ENCODE measurements at places on chromosomes 12 and 14.

DNA sequence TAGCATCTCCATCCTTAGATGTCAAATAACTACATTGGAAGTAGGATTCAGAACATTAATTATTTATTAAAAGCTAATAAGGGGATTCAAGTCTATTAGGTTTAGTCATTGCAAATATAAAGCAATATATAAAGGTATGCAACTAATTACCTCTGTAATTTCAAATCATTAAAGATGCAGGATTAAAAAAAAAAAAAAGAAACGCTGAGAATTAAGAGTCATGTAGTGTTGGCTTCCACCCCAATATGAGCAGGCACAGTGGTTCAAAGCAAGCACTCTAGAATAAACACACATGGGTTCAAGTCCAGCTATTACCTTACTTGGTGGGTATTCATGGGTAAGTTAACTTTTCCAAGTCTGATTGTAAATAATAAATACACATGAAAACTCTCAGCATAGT lies 10.9 kb downstream of the SPTB start:
- no peak for DNase-seq

- no peak for DNase-seq
Observed at GRCh38 chr14:70394674-70395306, 22.1 kb downstream of the SYNJ2BP start.

GRCh38 chr12:43740511-43741100 lies 18.0 kb downstream of the PUS7L start:
- no peak for DNase-seq

- no peak for DNase-seq
Observed at GRCh38 chr12:49133014-49133413, 1.8 kb upstream of the TUBA1B start.

GRCh38 chr12:52311285-52311648 lies 9.9 kb downstream of the KRT83 start:
- DNase-seq: no peak

DNA sequence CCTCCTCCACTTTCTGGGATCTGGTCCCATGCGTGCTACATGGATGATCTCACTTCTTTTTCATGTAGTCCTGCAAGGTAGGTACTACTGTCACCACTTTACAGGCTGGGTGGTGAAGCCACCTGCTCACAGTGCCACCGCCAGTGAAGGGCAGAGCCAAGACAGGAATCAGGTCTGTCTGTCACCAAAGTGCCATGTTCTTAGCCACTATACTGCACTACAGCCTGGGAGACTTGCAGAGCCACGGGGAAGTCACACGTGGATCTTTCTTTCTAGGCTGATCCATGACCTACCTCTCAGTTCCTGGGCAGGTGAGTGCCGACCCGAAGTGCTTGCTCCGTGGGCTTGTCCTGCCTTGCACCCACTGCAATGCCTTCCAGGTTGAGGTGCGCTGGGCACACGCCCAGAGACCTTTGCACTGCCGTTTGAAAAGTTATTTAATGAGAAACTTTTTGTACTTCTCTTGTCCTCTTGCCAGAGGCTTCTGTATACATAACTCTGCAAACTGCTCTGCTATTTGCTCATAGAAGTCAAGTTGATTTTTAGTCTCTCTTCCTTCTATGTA lies 19.7 kb upstream of the CLMN start:
- DNase-seq: no peak

DNA sequence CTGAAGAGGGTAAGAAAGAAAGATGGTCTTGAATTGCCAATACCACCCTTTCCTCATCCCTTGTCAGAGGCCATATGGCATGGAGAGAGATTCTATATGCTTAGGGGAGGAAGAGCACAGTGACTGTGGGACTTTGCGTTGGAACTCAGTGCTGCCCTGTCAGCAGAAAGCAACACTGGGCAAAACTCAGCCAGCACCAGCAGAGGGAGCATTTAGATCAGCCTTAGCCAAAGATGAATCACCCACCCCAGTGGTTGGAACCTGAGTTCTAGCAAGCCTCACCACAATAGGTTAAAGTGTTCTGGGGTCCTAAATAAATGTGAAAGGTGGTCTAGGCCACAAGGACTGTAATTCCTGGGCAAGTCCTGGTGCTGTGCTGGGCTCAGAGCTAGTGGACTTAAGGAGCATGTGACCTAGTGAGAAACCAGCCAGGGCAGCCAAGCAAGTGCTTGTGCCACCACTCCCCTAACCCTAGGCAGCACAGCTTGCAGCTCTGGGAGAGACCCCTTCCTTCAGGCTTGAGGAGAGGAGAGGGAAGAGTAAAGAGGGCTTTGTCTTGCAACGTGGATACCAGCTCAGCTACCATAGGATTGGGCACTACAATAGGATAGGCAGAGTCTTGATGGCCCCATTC lies 11.4 kb upstream of the BCAT1 start:
- DNase-seq: no peak

- DNase-seq: no peak
Observed at GRCh38 chr14:90842726-90843125, 26.5 kb upstream of the TTC7B start.

GRCh38 chr14:101559624-101560533 lies 1.4 kb upstream of the DIO3 start:
- DNase-seq: no peak

DNA sequence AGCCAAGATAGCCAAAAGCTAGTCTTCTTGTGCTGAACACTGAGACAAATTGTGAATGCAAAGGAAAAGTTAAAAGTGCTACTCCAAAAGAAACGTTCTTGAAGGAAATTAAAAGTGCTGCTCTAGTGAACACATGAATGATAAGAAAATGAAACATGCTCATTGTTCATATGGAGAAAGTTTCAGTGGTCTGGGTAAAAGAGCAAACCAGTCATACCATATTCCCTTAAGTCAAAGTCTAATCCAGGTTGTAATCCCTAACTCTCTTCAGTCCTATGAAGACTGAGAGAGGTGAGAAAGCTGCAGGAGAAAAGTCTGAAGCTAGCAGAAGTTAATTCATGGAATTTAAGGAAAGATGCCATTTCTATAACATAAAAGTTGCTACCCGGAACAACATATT lies 121.5 kb downstream of the MNAT1 start:
- DNase-seq: no peak

GRCh38 chr14:105343194-105343593 lies 28.6 kb downstream of the PACS2 start:
- no peak for DNase-seq

DNA sequence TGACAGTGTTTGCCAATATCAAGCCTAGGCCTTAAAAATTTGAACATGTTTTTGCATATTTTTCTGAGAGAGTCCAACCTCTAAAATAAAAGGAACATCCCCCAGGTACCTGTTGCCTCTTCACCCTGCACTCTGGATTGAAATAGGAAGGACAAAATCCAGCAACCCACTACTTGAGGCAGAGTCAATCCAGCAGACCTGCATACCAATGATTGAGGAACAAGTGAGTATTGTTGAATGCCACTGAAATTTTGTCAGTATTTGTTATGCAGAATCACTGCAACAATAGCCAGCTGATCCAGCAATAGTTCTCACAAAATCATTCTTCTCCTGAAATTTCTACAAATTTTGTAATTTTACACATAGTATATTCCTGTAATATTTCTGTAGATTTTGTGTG lies 460.6 kb upstream of the FOXG1 start:
- DNase-seq: no peak

- DNase-seq: no peak
Observed at GRCh38 chr12:72338437-72338836, 66.3 kb downstream of the TRHDE start.

GRCh38 chr12:6226002-6226678 lies 25.9 kb downstream of the CD9 start:
- DNase-seq: no peak

DNA sequence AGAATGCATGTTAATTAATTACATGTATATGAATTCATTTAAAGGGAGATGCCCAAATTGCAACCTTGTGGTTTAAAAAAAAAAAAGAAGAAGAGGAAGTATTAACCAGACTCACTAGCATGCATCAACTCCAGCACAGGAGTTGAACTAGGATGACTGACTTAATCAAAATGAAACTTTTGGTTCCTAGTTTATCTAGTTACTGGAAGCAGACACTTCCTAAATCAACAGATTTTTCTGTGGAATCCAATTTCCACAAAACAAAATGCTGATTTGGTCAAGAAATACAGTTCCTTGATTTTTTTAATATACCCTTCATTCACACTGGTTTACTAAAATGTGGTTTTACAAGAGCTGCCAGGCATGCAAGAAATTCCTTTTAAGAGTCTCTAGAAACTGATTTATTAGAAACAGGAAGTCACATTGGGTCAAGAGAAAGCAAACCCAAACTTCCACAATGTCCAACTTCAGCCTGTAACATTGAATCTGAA lies 41.6 kb downstream of the ITPR2 start:
- no peak for DNase-seq

GRCh38 chr14:82854901-82855300 lies 1321.2 kb upstream of the SEL1L start:
- no peak for DNase-seq

DNA sequence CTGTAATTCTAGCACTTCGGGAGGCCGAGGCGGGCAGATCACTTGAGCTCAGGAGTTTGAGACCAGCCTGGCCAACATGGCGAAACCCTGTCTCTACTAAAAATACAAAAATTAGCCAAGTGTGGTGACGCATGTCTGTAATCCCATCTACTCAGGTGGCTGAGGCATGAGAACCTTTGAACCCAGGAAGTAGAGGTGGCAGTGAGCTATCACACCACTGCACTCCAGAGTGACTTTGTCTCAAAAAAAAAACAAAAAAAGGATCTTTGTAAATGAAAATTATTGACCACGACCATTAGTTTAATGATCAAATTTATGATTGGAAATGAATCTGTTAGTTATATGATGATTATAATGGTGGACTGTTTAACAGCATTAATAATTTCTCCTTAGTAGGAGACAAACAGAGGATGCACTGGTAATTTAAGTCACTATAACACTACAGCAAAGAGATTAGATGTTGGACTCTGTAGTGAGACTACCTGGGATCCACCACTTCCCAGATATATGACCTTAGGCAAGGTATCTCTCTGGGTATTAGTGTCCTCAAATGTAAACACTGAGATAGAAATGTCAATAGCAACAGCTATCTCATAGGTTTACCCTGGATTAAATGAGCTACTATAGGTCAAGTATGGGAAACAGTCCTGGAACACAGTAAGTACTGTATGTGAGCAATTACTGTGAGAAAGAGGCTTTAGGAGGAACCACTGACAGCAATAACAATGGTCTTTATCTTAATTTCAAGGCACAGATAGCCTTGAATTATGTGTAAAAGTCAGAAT lies 214.7 kb downstream of the NOVA1 start:
- DNase-seq: no peak

DNA sequence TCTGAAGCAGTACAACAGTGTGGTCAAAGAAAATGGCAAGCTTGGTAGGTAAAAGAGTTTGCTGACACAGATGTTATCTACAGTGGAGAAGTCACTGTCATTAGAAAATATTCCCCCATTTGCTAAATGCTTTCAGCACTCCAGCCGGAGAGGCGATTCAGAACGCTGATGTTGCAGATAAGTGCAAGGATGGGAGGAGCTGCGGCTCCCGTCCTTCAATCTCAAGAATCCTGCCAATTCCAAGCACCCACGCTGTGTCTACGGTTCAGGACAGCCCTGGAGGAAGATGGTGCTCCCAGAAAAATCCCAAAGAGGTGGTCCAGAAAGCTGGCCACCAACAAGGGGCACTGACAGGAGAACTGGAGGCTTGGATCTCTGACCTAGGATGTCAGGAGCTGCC lies 79.1 kb downstream of the ZFP36L1 start:
- DNase-seq: no peak

- DNase-seq: no peak
Observed at GRCh38 chr12:92503971-92504593, 198.7 kb upstream of the PLEKHG7 start.

DNA sequence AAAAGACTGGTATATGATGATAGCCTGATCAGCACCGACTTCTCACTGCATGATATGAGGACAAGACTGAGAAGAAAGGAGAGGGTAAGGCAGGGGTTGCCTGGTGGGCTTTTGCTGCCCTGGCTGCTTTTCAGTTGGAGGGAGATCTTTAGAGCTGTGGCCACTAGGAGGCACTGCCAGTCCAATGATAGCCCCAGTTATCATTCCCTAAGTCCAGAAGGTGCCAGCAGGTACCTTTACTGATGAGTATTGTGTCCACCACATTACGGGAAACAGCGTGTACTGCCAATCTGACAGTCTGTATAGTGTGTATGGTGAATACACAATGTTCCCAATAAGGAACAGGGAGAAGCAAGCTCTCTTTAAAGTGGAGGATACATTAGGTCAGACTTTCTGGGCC lies 55.8 kb upstream of the CCDC175 start:
- DNase-seq: no peak

DNA sequence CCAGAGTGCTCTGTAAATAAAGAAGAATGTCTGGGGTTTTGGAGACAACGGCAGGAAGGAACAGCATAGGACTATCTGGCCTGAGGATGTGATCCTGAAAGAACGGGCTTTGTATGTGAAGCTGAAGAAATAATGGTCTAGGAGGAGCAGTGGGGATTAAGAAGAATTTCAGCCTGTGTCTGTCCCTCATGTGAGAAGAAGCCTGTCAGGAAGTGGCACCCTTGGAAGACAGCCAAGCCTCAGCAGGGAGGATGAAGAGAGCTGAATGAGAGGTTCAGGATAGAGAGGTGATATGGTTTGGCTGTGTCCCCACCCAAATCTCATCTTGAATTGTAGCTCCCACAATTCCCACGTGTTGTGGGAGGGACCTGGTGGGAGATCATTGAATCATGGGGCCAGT lies 56.9 kb upstream of the TCL1A start:
- peak; percentile 63 for DNase-seq

GRCh38 chr14:59510001-59510400 lies 25.7 kb downstream of the JKAMP start:
- DNase-seq: no peak

GRCh38 chr12:55019784-55020183 lies at the start of gene NEUROD4:
Gene NEUROD4, plus strand, starts transcription at chr12:55019974. Its CDS starts 6,466 bp downstream, at chr12:55026440.
- no peak for DNase-seq

DNA sequence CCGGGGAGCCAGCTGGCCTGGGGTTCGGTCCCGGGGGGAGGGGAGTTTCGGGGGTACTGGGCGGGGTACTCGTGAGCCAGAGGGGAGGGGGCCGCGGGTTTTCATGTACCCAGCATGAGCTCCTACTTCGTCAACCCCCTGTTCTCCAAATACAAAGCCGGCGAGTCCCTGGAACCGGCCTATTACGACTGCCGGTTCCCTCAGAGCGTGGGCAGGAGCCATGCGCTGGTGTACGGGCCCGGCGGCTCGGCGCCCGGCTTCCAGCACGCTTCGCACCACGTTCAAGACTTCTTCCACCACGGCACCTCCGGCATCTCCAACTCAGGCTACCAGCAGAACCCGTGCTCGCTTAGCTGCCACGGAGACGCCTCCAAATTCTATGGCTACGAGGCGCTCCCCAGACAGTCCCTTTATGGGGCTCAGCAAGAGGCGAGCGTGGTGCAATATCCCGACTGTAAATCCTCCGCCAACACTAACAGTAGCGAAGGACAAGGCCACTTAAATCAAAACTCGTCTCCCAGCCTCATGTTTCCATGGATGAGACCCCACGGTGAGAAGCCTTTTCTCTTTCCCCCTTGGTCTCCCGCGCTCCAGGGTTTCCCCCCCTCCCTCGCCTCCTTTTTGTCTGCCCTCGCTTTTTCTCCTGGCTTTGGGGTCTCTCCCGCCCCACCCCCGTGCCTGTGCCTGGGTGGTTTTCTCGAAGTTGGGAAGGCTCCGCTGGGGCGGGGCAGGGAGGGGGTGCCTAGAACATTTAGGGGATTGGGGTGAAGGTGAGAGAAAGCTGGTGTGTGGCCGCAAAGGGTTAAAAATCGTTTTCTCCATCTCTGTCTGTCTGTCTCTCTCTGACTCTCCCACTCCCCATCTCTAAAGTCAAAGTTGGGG lies 627 bp downstream of the HOXC8 start:
- DNase-seq: no peak
